Renal cortical epithelial cell (primary cell): ENCODE measurements at places on chromosomes 3 and 15. TPM values are rescaled to one million over a fixed set of nuclear protein-coding genes. Genes with fewer than 3 reads are reported as not detected.
A peak's percentile ranks its signal among the peaks of the same experiment; 100 is the strongest.

DNA sequence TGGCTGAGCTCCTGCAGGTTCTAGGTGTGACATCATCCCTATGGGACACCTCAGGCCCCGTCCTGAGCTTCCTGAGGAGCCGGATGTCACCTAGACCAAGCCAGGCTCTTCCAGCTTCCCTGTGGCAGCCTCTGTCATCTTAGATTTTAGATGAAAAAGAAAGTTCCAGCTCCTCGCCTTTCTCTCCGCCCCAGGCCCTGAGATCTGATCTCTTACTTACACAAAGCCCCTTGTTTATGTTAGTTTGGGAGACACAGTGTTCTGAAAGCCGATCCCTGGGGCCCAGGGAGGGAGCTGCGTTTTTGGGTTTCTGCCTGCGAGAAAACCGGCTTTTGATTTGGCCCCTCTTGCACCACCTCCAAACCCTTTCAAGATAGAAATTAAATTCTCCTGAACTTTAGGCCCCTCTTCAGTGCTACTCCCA, 40.2 kb upstream of the FAM107A start:
- no peak for DNase-seq

- peak; percentile 40 for DNase-seq
Observed at GRCh38 chr3:98984024-98984423, 82.5 kb upstream of the DCBLD2 start.

GRCh38 chr3:190205739-190206138, 85.0 kb upstream of the P3H2 start:
- DNase-seq: peak; percentile 50

The MYLK gene
- 112 and 722 TPM in 2 replicates for total RNA-seq
